Stimulated activated CD4-positive, alpha-beta T cell treated with anti-CD3 and anti-CD28 coated beads, TNF-alpha, amount 100 ng/mL, for 1 hour (primary cell): ENCODE measurements at places on chromosomes 1 and 21.

DNA sequence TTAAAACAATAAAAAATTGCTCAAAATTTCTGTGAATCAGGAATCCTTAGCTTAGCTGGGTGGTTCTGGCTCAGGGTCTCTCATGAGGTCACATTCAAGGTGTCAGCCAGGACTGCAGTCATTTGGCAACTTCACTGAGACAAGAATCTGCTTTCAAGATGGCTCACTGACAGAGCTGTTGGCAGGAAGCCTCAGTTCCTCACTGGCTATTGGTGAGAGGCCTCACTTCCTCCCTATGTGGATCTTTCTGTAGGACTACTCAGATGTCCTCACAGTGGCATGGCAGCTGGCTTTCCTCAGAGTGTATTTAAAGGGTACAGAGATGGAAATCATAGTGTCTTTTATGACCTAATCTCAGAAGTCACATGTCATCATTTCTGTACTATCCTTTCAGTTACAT lies 785.7 kb downstream of the ADGRL2 start:
- DNase-seq: no peak

- no peak for DNase-seq
These were observed 76.3 kb downstream of the ZP4 start for GRCh38 chr1:237814319-237814924.

DNA sequence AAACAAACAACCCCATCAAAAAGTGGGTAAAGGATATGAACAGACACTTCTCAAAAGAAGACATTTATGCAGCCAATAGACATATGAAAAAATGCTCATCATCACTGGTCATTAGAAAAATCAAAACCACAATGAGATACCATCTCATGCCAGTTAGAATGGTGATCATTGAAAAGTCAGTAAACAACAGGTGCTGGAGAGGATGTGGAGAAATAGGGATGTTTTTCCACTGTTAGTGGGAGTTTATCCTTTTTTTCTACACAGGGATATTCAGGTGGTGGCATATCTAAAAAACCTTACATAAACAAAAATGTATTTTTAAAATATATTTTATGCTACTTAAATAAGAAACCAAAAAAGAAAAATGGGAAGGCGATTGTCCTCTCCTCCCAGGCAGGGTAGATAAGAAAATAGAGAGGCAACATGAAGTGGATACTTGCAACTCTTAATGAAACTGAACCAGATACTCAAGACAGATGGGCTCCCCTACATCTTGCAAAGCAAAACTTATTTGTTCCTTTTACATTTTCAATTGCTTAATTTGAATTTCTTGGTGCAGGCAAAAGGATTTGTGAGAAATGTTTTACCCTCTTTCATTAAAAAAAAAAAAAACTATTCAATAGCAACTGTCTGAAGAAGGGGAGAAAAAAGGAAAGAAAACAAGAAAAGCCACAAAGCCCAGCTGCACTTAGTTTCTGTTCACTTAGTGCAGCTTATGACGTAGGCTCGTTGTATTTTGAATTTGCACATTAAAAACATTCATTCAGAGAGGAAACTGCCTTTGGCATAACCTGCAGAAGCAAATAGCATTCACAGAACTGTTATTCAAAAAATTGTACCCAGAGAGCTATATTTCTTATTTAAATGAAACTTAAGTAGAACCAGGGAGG lies 36.9 kb upstream of the RGS1 start:
- DNase-seq: no peak

- no peak for DNase-seq
These were observed 21.6 kb downstream of the HSF2BP start for GRCh38 chr21:43637530-43638158.

DNA sequence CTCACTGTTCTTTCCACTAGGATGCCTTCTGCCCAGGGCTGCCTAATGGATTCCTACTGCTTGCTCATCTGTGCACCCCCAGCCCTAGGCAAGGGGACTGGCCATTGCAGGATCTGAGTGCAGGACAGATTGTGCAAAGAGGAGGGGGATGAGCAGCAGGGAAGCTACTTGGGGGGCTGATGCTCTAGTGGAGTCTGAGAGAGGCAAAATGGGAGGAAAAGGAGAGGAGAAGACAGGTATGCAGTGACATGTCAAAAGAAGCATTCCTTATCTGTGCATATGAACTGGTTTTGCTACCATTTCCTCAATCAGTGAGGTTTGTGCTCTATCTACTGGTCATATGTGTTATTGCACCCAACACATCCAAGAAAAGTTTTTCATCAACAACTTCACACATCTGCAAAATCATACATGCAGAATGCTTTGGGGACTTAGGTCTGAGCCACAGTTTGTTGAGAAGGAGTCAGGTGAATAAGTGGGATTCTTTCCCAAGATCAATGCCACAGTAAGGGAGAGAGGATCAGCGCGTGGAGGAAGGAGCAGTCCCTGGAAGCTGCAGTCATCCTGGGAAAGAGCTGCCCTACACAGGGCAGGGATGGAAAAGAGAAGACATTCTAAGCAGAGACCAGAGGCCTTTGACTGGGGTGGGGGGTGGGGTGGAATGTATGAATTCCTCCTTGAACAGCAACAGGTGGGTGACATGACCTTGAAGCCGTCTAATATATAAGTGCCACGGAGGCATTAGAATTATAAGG lies 14.4 kb downstream of the SLC5A9 start:
- DNase-seq: no peak

DNA sequence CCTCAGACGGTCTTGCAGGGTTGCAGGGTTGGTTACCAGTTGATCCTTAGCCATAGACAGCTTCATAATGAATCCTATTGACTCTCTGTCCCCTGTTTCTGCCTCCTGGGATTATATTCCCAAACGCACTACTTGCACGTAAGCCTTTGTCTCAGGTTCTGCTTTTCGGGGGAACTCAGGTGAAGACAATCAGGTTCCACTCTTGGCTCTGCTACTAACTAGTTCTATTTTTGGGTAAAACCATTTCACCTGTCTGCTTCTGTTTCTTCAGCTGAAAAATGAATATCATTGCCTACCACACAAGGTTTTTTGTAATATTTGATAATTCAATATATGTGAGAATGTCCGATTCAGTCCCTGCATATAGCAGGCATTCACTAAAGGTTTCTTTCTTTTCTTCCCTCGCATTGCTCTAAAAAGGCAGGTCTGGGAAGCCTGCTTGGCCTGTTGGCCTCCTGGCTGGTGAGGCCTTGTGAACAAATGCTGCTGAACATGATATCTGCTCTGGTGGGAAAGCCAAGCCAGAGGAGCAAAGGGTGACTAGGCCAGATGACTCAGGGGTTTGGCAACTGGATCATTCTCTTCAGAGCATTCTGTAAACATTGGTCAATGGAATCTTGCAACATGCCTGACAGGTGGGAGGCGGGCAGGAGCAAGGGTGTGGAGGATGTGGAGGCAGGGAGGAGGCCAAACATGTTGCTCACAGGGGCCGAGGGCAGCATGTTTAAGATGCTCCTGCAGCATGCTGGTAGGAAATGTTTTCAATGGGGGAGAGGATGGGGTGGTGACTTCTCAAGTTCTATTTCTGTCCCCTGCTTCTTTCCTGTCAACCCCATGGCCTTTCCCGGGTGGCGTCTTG lies 23.8 kb downstream of the IER5 start:
- no peak for DNase-seq

- DNase-seq: no peak
These were observed 61.5 kb upstream of the ARHGAP29 start for GRCh38 chr1:94298861-94299260.

DNA sequence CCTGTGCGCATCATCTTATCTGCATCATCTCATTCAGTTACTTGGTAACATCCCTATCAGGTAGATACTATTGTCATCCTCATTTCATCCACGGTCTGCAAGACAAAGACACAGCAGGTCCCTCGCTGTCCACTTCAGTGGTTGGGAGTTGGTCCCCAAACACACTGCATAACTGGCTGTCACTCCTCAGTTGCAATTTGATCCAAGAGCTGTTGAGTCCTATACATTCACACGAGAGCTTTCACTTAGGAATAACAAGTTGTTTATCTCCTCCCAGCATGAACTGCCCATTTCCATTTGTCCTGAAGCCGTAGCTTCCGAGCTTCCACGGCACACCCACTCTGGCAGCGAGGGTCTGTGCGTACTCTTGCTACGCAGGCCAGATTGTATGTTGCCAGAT lies 472.0 kb downstream of the CAMTA1 start:
- no peak for DNase-seq

GRCh38 chr1:11535316-11535715 lies 56.4 kb downstream of the DISP3 start:
- no peak for DNase-seq

DNA sequence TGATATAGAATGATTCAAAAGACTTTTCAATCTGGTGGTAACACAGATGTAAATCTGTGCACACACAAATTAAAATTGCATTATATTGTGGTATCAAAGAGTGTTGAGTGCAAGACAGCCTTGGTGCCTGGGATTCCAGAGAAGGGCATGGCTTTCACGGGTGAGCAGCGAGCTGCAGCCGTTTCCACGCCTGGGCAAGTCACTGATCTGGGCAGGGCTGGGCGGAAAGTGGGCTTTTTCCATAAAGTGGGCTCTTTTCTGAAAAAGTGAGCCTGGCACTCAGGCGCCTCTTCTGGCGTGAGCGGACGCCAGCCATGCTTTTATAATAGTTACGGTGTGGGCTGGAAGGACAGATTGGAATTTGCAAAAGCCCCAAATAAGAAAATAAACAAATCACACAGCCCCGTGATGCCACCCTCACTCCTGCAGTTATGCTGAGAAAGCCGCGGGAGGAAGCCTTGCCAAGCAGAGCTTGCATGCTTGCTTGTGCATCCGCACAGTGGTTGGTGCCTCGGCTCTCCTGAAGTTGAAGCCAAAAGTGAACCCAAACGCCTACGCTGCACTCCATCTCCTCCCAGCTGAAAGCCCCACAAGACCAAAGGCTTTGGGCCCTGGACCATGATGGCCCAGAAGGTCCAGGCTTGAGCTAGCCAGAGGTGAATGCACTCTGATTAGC lies 7.1 kb upstream of the C1orf115 start:
- no peak for DNase-seq

DNA sequence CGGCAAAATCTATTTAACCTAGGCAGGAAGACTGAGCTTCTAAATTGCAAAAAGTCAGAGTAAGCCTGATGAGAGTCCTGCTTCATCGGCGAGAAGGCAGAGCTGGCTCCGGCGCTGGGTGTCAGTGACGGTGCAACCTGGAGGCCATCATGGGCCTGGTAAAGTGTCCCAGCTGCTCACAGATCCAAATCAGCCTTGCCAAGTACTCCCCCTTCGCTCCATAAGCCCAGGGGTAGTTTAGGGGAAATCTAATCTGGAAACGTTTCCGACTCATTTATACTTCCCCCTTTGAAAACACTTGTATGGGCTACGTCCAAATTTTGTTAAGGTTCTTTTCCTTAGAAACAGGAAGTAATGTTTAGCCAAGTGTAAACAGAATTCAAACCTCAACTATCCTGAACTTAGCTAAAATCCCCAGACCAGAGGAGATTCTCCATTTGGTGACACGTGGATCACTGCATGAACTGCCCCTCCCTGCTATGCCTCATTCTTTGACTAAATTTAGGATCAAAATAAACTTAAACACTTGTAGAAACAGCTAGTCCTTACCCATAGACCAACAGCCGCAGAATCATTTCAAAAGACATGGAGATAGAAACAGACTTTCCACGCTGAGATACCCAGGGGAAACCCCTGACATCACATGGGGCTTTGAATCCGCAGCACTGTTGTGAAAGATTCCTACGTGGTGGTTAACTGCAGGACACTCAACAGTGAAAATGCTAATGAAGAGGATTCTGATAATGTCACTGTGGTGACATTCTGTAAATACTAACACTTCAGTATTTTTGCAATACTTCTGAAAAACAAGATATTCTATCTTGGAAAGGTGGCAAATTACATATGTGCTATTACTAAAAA lies 172.7 kb downstream of the TGFBR3 start:
- no peak for DNase-seq

DNA sequence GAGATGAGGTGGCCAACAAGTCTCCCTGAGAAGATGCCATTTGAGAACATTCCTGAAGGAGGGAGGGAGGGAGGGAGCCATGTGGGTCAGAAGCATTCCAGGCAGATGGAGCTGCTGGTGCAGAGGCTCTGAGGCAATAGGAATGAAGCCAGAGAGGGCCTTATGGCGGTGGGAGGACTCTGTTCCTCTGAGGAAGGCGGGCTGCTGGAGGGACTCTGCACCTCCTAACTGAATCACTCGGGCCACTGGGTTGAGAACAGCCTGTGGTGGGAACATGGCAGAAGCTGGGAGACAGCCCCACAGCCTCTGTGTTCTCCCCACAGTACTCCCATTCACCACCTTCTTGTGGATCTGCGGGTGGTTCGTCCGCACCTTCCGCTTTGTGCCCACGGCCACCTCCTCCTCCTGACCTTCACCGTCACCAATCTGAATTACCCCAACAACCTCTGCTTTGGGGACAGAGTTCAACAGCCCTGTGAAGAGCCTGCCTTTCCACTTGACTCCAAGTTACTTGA lies 2.4 kb upstream of the TMEM125 start:
- no peak for DNase-seq

GRCh38 chr1:16938351-16939321 lies 16.9 kb downstream of the CROCC start:
- DNase-seq: no peak

DNA sequence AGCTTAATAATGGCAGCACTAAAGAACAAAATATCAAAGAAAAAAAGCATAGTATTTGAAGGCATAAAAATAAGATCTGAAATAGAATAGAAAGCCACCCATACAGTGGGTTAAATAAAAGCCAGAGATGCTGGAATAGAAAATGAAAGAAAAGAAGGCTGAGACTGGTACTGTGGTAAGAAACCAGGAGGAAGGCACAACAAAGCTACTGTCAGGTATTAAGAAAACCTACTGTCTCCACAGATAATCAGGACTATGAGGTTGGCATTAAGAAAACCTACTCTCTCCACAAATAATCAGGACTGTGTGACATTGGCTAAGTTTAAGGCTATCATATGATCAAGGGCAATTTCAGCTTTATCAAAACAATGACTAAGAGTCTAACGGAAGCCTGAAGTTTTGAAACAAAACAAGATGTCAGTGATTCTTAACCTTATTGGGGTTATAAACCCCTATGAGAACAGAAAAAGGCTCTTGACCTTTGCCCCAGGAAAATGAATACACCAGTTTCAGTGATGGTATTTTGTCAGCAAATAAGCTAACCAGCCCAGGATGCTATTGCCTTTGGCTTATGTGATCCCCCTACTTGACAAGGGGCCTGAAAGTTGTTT lies 24.4 kb downstream of the MCOLN2 start:
- no peak for DNase-seq

DNA sequence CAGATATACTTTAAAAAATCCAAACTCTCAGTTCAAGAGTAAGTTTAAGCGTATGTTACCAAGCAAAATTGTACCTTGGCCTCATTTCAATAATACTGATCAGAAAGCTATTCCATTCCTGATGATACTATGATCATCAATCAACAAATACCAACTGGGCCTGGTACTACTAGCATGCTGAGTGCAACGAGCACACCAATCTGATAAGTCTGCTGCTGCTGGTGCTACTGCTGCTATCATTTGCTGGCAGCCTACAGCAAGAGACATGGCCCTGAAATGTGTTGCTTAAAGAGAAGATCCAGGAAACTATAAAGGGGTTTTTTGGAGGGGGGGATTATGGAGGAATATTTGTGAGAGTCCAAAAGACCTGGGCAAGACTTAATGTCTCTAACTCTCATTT lies 39.7 kb downstream of the NME7 start:
- no peak for DNase-seq
